Hypothalamus (tissue), 51 donors: ENCODE measurements at places on chromosomes 13 and 19.
A peak's percentile ranks its signal among the peaks of the same experiment; 100 is the strongest.

DNA sequence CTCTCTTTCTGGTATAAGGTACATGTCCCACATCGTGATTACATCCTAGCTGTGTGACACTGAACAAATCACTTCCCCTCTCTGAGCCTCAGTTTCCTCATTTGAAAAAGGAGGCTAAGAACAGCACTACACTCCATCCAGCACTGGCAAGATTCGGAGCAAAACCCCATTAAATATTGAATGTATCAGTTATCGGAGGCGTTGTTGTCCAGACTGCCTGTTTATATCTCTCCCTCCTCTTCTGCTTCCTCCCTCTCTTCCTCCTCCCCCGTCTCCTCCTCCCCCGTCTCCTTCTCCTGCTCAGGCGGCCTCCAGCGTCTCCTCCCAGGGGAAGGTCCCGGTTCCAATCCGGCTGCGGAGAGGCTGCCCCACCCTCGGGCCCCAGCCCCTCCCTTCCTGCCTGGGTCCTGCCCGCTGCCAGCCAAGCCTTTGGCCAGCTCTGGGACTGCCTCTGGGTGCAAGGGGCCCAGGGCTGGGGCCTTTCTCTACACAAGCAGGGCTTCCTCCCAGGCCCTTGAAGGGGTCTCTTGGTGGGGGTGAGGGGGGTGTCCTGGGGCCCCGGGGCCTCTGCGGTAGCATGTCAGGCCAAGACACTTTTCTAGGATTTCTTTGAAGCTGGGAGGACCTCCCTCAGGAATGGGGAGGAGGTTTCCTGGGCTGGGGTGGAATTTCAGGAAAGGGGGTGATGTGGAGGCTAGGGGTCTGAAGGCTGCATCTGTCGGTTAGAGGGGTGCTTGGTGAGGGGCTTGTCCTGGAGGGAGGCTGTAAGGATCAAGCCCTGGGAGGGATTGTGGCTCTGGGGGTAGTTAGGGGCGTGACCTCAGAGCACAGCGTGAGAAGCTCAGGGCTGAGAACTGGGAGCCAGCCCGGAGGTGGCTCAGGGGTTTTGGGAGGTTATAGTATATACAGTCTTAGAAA is 1.9 kb downstream of the RRAS start:
- DNase-seq: peak; percentile 13

DNA sequence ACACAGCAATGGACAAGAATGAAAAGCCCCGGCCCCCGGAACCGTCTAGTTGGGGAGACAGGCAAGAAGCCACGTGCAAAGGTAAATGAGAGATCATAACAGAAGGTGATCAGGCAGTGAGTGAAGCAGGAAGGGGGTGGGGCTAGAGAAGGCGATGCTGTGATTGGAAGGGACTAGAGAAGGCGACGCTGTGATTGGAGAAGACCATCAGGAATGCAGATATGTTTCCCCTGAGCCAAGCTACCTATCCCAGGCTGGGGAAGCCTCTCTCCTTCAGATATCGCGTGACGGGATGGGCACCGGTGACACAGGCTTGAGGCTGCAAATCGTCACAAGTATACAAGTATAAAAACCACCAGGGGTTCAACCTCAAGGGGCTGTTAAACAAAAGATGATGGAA is 21.8 kb downstream of the DCAF15 start:
- DNase-seq: no peak

DNA sequence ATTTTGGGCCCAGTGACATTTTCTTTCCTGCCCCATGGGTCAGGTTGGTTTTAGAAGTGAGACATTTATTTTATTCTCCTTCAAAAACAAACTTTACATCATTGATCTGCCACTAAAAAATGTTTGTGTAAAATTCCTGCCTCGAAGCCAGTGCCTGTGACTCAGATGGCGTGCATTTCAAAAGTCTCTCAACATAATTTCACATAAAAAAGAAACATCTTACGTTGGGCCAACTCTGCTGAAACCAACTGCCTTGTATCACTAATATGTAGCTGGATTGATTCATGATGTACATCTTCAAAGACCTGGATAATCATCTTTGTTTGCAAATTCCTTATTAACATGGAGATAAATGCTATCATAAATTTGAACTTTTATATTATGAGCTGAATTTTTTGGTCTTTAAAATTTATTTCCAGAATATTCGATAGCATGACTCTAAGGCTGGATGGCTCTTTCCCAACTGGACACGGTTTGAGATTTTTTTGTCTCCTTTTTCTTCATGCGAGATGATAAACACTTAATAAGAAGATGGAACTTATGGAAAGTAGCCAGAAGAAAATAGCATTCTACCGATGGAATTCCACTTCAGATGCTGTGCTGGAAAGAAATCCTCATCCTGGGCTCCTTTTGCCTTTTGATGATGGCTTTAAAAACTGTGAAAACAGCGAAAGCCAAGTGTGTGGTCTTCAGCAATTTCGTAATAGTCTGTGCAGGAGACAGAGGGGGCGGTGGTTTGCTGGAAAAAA is 420.5 kb downstream of the FGF9 start:
- DNase-seq: no peak

- no peak for DNase-seq
Observed at GRCh38 chr13:25971459-25972145, 80.2 kb downstream of the SHISA2 start.

- no peak for DNase-seq
Observed at GRCh38 chr19:38551450-38551813, 66.3 kb downstream of the MAP4K1 start.

GRCh38 chr19:55478364-55478763 is 1.9 kb downstream of the ZNF628 start:
- no peak for DNase-seq

DNA sequence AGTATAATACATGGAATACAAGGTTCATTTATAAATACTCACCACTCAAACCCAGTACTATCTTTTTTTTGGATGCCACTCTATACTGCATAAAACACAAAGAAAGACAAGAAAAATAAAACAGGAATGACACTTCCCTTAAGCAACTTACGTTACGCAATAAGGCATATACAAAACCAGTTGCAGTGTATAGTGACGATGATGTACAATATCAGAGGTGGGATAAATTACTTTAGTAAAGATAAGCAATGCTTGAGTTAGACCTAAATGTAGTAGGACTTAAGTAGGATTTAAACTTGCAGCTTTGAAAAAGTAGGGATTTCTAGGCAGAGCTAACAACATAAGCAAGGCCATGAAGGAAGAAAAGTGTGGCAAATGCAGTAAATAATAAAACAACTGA is 374.9 kb downstream of the SPRY2 start:
- no peak for DNase-seq
